ENCODE measurements at places on chromosomes 16 and 17.
A peak's percentile ranks its signal among the peaks of the same experiment; 100 is the strongest.

DNA sequence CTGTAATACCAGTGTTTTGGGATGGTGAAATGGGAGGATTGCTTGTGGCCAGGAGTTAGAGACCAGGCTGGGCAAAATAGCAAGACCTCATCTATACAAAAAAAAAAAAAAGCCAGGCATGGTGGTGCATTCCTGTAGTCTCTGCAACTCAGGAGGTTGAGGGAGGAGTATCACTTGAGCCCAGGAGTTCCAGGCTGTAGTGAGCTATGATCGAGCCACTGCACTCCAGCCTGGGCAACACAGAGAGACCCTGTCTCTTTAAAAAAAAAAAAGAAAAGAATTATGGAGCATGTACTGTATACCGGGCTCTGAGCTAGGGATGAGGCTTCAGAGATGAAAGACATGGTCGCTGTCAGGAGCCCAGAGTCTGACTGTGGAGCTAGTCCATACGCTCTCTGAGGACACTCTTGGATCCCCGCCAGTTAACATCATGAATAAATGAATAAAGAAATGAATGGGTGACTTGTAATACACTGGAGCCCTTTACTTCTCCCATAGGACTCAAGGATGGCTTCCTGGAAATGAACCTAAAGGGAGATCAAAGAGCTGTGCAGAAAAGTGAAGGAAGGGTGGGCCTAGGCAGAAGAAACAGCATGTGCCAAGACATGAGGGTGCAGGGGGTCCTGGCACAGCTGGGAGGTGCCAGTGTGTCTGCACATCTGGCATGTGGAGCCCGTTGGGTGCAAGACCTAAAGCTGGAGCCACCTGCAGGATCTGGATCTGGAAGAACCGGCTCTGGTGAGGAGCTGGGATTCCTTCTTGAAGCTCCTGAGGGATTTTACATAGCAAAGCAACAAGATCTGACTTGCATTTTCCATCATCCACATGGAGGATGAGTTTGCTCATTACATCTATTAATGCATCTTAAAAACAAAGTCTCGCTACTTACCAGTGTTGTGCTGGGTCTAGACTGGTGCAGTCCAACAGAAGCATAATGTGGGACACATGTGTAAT, 120.4 kb downstream of the IRX3 start:
- no peak for DNase-seq

DNA sequence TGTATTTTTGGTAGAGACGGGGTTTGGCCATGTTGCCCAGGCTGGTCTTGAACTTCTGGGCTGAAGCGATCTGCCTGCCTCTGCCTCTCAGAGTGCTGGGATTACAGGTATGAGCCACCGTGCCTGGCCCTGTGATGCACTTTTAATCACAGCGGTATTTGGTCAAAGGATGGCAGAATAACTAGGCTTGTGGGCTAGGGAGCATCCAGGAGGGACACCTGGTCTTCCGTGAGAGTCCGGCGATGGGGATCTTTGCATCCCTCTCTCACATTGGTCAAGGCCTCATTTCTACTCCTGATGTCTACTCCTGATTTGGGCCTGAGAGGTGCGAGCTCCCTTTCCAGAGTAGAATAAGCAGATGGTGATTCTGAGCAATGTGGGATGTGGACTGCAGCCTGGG, 257.9 kb upstream of the CACNG5 start:
- DNase-seq = no peak

GRCh38 chr16:79049040-79049439, 551.5 kb downstream of the MAF start:
- no peak for DNase-seq

DNA sequence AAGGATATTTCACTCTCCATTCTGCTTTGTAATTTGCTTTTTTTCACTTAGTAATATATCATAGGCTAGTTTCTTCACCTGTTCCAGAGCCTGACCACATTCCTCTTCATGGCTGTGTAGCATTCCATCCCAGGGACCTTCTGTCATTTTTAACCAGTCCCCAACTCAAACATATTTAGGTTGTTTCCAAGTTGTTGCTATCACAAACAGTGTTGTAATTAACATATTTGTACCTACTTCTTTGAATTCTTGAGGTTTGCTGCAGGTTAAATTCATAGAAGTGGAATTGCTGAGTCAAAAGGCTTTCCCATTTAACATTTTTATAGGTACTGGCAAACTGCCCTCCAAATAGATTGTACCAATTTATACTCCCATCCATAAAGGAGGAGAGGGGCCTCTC, 65.1 kb upstream of the MED9 start:
- DNase-seq = no peak

- no peak for DNase-seq
Observed at GRCh38 chr17:4658478-4659305, 17.2 kb upstream of the ALOX15 start.

DNA sequence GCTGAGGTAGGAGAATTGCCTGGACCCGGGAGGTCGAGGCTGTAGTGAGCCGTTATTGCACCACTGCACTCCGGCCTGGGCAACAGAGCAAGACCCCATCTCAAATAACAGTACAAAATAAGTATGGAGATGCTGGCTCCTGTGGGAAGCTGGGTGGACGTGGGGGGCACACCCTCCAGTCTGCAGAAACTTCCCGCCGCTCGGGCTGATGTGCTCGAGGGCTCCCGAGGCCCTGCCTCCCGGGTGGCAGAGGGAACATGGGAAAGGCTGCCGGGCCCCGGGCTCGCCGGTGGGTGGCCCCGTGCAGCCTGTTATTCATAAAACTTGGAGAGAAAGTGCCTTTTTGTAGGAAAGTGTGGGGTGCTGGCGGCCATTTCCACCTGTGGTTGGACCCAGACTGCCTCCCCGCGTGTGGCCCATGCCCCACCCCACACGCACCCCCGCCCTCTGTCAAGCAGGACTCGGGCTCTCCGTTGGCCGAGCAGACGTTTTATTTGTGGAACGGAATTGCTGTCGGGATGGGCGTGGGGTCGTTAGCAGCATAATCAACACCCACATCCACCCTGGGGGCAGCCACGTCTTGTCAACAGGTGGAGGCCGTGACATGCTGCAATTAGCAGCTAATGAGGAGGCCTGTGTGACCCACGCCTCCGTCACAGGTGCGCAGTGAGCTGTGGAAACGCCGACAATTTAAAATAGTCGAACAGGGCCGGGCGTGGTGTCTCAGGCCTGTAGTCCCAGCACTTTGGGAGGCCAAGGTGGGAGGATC, 7.4 kb upstream of the CIAO3 start:
- DNase-seq = no peak

GRCh38 chr16:50152351-50152806, 727 bp upstream of the TENT4B start:
- DNase-seq = peak; percentile 77

GRCh38 chr17:58329035-58329809, 627 bp upstream of the TSPOAP1 start:
- DNase-seq = peak; percentile 70

GRCh38 chr17:43814714-43815113, 18.2 kb downstream of the MPP3 start:
- DNase-seq = no peak

DNA sequence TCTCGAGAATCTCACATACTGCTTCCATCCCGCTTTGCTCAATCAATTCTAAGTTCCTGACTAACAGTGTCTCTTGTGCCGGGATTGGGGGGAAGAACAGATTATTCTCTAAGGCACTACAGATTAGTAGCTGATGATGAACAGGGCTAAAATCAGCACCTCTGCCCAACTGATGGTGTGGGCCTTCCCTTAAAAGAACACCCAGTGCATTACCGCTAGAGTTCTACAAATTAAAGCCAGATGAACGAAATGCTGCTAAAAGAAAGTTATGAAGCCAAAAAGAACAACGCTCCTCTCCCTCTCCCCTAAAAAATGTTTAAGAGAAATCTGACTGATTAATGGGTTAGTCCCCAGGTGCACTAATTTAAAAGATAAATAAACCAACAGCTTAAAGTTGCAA, 4.4 kb downstream of the CDC27 start:
- no peak for DNase-seq

- DNase-seq = peak; percentile 95
Observed at GRCh38 chr16:30922960-30923535, 324 bp upstream of the FBXL19 start.

- DNase-seq = no peak
Observed at GRCh38 chr17:65324611-65325342, 187.6 kb downstream of the RGS9 start.

GRCh38 chr16:5523829-5524228, 426.2 kb upstream of the EEF2KMT start:
- DNase-seq = no peak

- no peak for DNase-seq
Observed at GRCh38 chr16:12546918-12547607, 256.6 kb downstream of the CPPED1 start.

GRCh38 chr16:56191835-56192634, 746 bp downstream of the GNAO1 start:
- DNase-seq = no peak

DNA sequence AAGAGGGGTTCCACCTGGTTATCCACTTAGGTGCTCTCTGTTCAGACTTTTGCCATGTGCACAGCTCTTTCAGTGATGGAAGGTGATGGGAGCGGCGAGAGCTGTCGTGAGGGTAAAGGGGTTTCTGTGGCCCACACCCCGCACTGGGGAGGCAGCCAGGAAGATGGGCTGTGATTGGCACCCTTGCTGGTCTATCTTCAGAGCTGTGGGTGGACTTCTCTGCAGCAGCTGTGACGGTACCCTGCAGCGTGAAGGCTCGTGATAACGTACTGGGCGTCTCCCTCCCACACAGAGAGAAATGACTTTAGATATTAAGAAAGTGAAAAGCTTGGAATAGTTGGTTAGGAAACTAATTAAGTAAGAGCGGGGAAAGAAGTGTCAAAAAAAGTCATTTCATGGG, 45.8 kb downstream of the MPRIP start:
- no peak for DNase-seq

GRCh38 chr16:53744449-53744848, 40.5 kb downstream of the FTO start:
- DNase-seq = peak; percentile 39

- DNase-seq = no peak
Observed at GRCh38 chr17:48148854-48149786, 41.6 kb downstream of the SNX11 start.

GRCh38 chr17:5511401-5512225, 25.2 kb downstream of the MIS12 start:
- no peak for DNase-seq

DNA sequence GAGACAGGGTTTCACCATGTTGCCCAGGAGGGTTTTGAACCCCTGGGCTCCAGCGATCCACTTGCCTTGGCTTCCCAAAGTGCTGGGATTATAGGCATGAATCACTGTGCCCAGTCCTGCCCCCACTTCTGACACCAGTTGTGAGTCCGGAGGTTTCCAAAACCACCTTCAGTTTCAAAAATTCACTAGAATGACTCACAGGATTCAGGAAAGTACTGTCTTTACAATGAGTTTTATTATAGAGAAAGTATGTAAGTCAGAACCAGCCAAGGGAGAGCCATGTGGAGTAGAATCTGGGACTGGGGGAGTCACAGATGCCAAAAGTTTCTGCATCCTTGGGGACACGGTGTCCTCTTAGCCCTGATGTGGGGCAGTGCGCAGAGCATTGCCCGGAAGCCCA, 55.1 kb downstream of the PLD6 start:
- DNase-seq = no peak

DNA sequence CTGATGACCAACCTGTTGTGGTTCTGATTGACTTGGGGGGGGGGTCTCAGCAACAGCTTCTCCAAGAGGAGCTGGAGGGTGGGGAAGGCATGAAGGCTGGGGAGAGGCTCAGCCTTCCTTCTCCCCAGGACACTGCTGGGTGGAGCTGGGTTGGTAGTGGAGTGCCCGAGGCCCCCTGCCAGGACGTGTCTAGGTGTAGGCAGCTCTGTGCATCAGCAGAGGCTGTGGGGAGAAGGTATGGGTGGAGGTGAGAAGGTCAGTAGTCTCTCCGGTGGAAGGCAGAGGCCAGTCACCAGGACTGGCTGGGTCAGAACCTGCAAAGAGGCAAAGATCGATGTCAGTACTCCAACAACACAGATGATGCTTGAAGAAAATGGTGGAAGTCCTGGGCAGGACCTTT, 3.9 kb downstream of the CHAD start:
- no peak for DNase-seq

DNA sequence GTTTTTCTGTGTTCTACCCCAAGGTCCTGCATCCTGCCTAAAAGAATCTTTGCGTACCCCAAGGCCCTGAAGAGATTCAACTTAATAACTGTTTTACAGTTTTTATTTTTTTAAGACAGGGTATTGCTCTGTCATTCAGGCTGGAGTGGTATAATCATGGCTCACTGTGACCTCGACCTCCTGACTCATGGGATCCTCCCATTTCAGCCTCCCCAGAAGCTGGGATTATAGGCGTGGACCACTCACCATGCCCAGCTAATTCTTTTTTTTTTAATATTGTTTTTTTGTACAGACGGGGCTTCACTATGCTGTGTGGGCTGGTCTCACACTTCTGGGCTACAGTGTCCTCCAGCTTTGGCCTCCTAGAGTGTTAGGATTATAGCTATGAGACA, 9.3 kb upstream of the FAAP100 start:
- DNase-seq = no peak

- no peak for DNase-seq
Observed at GRCh38 chr17:12640364-12640763, 25.3 kb upstream of the MYOCD start.

DNA sequence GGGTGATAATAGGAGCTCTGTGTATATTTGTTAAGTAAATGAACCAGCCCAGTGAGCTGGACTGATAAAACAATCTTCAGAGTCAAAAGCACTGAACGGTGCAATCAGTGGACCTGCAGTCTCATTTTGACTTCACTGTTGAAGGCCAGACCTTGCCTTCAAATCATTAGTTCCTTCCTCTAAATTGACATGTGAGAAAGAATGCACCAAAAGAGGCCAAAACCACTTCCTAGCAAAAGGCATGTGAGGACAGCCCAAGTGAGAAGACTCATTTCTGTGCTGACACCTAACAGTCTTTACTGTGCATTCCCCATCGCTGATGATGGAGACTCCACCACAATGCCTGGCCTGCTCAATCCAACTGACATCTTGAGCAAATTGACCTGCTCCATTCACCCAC, 10.6 kb downstream of the GTF3C1 start:
- no peak for DNase-seq

GRCh38 chr16:27748868-27749546, 199.1 kb downstream of the KATNIP start:
- peak; percentile 25 for DNase-seq

GRCh38 chr16:70561623-70562022, 38.0 kb downstream of the SF3B3 start:
- no peak for DNase-seq

GRCh38 chr16:88295671-88296436, 86.9 kb upstream of the ZNF469 start:
- no peak for DNase-seq

DNA sequence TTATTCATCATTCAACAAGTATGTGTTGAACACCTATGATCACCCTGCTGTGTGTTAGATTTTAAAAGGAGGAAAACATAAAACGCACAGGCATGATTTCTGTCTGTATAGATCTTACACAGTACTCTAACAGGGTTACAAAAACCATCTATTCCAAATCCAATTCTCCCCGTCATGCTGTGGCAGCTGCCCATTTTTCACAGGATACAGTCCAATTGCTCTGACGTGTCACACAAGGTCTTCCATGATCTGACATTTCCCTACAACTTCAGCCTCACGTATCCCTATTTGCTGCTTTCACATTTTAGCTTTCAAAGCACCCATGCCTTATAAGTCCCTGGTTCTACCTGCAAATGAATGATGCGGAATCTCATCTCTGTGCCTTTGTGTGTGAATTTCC, 67.0 kb upstream of the CNTNAP4 start:
- DNase-seq = no peak

Data from CD4-positive, alpha-beta memory T cell (primary cell).